ENCODE measurements at places on chromosomes 11 and 22.

DNA sequence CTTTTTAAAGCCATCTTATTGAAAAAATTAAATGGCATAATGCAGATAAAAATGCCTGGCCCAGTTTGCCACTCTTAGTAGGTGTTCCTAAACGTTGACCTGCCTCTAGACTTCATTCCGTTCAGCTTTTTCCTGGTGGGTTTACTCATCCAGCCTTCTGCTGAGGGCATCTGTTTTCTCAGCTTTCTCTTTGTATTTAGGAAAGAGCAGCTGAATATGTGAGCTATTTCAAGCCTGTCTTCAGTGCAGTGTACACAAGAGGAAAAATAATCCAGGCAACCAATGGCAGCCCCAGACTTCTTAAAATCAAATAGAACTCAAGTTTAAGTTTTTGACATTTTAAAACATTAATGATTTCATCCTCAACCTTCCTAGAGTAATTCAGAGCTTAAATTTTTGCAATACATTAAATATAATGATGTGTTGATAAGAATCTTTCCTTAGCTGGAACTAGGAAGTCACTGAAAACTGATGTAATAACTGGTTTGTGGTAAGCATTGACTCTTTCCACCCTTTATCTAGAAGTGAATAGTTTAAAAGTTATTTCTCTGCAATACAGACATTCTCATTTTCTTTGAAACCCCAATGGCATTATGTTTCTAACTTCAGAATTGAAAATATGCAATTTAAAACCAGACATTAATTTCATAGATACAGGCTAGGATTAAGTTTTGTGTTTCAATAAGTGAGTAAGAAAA lies 165.4 kb downstream of the AASDHPPT start:
- no peak for DNase-seq

DNA sequence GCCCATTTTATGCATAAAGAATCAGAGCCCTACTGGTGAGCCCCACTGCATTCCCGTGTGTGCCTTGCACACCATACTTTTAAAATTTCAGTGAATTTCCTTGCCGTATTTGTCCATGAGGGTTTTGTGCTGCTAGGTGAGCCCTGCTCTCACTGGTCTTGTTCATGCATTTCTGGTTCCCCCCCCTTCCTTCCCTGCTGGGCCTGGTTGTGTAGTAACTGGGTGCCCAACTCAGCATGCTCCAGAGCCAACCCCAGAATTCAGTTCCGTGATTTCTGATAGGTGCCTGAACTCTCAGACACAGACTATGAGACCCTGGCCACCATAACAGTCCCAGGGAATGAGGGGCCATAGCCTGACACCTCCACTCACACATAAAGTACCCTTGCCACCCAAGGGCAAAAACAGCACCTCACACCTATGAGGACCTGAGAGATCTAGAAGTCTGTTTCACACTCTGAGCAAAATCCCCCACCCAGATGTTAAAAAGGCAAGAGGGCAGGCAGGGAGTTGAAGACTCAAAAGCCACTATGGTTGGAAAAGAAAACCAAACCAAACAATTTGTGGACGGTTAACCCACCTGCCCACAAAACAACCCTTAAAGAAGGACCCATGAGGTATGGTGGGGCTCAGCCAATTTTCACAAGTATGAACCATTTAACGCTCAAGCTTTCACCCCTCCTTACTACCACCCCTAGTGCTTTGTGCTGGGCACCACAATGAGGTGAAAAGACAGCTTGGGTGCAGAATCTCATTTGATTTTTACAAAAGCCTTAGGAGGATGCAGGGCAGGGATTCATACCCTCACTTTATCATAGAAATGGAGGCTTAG lies 16.8 kb upstream of the IL10RA start:
- DNase-seq = no peak

DNA sequence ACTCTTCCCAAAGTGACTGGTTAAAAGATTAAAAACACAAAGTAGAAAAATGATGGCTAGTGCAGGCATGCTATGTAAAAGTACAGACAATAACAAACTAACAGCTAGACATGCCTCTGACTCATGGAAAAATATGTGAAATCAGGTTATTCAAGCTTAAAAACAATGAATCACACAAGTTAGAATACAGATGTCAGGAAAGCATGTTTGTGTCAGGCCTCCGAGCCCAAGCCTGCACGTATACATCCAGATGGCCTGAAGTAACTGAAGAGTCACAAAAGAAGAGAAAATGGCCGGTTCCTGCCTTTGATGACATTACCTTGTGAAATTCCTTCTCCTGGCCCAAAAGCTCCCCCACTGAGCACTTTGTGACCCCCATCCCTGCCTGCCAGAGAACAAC lies 110.1 kb downstream of the NOX4 start:
- DNase-seq = no peak

DNA sequence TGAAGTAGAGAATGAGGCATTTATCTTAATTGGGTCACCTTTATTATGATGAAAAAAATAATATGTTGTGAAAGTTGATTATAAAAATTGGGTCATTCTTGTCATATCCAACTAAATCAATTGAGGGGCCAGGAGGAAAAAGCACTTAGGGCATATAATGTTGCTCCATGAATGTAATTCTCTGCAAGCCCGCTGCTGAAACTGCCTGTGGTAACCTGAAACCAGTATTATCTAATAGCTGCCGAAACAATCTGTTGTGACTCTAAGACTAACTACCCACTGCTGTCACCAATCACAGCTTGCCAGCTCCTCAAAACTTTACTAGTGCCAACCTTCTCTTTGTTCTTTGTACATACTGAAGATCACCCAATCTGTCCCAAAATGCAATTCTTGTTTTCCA lies 115.8 kb downstream of the ATG16L2 start:
- no peak for DNase-seq

GRCh38 chr22:17869285-17870096 lies 95.2 kb upstream of the BID start:
- no peak for DNase-seq

Data from activated T-cell treated with anti-CD3 and anti-CD28 coated beads, Interleukin-2, amount 50 U/mL, for 1 hour (primary cell).